ENCODE measurements at places on chromosomes 2 and 18.

- no peak for DNase-seq
These were observed 204.5 kb downstream of the ACKR3 start for GRCh38 chr2:236774171-236774570.

- no peak for DNase-seq
These were observed 108.6 kb upstream of the CNTNAP5 start for GRCh38 chr2:123916531-123916930.

DNA sequence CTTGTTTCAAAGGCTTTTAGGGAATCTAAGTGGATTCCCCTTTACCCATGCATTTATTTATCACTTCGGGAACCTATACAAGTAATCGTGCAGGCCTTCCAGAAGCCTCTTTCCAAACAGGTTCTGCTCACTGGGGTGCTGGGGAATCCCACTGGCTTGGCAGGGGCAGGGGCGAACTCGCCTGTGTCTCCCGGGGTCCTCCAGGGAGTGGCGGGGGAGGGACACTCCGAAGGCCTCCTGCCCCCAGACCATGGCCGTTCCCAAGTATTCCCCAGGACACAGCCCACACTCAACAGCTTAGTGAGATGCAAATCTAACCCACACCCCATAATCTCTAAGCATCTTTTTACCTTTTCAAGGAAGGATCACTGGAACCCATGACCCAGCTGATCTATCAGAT is 6.5 kb downstream of the DNMT3A start:
- DNase-seq, result no peak

DNA sequence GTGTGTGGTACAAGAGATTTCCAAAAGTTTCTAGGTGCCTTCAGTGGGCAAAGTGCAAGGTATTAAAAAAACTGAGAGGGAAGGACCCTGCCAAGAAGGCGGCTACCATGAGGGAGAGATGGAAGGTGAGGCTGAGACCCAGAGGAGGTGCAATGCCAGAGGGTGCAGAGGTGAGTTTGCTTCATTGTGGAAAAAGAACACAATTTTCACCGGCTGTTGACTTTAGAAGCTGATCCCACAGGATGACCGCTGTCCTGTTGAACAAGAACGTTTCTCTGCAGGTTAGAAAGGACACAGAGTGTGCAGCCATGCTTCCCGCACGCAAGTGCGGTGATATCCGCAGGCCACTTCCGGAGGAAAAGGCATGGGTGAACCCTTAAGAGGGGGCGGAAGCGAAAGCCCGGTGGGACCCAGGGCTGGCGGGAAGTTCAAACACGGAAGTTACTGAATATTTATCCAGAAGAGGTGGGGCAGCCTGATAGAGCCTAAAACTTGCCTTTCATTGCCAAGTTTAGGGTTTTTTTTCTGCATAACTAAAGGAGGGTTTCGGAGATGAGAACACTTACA is 16.6 kb downstream of the SP110 start:
- DNase-seq, result no peak

GRCh38 chr2:149994057-149994728 is 406.6 kb upstream of the MMADHC start:
- no peak for DNase-seq

GRCh38 chr2:3634596-3635121 is 23.3 kb upstream of the ALLC start:
- no peak for DNase-seq

- no peak for DNase-seq
These were observed 316.8 kb upstream of the HS6ST1 start for GRCh38 chr2:128635361-128635900.

- DNase-seq, result no peak
These were observed 141.0 kb downstream of the GLI2 start for GRCh38 chr2:120876526-120877280.

GRCh38 chr2:144472046-144472412 is 47.9 kb downstream of the ZEB2 start:
- no peak for DNase-seq

- no peak for DNase-seq
These were observed 273.1 kb upstream of the SLC14A2 start for GRCh38 chr18:45342166-45342565.

GRCh38 chr2:6960659-6961058 is 43.4 kb downstream of the RNF144A start:
- no peak for DNase-seq
